ENCODE measurements at places on chromosomes 2 and 18.

GRCh38 chr2:65351234-65351947, 81.0 kb downstream of the SPRED2 start:
- no peak for DNase-seq

- no peak for DNase-seq
Measured at GRCh38 chr2:232280341-232280740, 98.2 kb upstream of the ALPP start.

GRCh38 chr2:100548771-100549170, 14.0 kb upstream of the PDCL3 start:
- no peak for DNase-seq

DNA sequence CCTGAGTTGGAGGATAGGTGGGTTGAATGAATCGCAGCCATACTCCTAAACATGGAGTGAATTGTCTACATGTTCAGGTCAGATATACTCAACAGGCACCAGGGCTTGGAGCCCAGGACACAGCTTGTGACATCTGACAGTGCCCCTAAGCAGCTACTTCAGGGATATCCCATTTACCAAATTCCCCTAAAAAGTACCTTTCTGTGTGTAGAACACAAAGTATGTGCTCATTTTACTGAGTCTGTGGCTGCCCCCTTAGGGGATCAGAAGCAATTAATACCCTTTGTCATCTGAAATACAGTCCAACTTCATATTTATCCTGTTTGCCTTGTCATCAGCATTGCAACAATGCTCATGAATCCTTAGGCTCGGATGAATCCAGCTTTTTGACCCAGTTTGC, 20.8 kb downstream of the TNFRSF11A start:
- DNase-seq = no peak

Measured in stimulated activated CD8-positive, alpha-beta memory T cell treated with anti-CD3 and anti-CD28 coated beads, Interleukin-15, amount 100 ng/mL, for 4 hours (primary cell).